ENCODE measurements at places on chromosomes 1 and 21. TPM values are rescaled to one million over a fixed set of nuclear protein-coding genes. Genes with fewer than 3 reads are reported as not detected.

- H3K4me1 ChIP-seq, result no peaks in the 10 kb centered on the region
- H3K36me3 ChIP-seq, result no peaks in the 10 kb centered on the region
- H3K27ac ChIP-seq, result no peak overlapping the region
These were observed 44.4 kb downstream of the ATP5PO start for GRCh38 chr21:33871171-33871570.

DNA sequence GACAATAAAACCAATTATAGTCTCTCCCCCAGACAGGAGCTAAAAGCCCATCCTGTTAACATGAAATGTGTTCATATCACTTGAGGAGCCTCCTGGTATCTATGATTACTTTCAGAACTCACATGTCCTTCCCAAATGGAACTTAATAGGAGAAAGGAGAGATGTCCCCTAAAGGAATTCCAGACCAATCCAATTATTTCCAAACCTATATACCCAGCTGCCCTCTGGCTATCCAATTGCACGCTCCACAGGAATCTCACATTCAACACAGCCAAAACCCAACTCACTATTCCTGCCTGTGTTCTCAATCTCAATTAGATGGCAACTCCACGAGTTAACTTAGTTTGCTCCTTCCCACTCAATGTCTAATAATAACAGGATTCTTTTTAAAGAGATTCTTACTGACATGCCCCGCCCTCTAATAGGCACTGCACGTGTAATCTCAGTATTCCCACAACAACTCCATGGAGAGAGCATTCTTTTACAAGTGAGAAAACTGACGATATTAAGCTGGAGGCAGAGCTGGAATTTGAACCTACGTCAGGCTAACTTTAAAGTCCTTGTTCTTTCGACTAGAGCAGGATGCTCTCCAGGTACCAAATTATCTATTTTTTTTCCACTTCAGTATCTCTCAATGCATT lies 59.1 kb upstream of the SEC16B start:
- H3K27ac ChIP-seq, result no peak overlapping the region
- H3K27me3 ChIP-seq, result no peaks in the 10 kb centered on the region
- no peak for DNase-seq

The CXADR gene
- total RNA-seq, result 29.0 TPM

- peak overlapping the region; percentile 51 for H3K27ac ChIP-seq
- peaks cover 21% of the 10 kb centered on the region for H3K4me1 ChIP-seq
- no peaks in the 10 kb centered on the region for H3K27me3 ChIP-seq
- no peak overlapping the region for H3K4me3 ChIP-seq
- no peaks in the 10 kb centered on the region for H3K36me3 ChIP-seq
These were observed 18.6 kb upstream of the HSPG2 start for GRCh38 chr1:21955501-21956281.

DNA sequence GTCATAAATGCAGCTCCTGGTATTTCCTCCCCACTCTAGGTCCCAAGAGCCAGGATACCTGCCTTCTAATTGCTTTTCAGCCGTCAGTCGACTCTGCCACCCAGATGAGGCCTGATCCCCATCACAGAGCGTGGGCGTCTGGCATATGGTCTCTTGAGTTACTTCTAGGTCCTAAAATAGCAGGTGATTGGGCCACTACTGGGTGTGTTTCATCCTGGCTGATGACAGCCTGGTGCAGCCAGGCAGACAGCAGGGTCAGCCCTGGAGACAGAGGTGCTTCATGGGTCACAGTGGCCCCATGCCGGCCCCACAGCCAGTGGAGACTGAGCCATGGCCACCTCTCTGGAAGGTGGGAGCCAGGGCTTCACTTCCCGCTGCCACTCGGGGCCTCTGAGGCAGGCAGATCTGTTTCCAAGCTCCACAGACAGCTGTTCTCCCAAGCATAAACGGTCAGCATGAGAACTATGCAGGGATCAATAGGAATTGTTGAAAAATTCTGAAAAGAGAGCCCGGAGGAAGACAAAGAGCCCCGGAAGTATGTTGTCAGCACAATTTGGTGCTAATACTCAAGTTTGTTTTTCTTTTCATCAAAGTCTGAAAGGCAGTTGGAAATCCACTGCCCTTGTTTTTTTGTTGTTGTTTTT lies 83.0 kb downstream of the MAN1C1 start:
- H3K27me3 ChIP-seq, result no peaks in the 10 kb centered on the region
- no peak for DNase-seq
- peaks cover 52% of the 10 kb centered on the region for H3K4me1 ChIP-seq

DNA sequence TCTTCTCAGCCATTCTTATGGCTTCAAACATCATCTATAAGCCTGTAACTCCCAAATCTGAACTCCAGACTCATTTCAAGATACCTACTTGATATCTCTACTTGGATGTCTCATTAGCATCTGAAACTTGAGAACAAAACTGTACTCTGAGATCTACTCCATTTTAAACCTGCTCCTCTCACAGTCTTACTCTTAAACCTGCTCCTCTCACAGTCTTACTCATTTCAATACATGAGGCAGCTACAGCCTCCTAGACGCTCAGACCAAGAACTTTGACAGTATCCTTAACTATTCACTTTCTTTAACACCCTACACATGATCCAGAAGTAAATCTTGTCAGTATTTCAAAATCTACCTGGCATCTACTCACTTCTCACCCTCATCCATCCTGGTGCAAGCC lies 54.3 kb downstream of the NBPF6 start:
- peaks cover 6% of the 10 kb centered on the region for H3K4me1 ChIP-seq
- H3K27ac ChIP-seq, result no peak overlapping the region
- DNase-seq, result no peak
- no peaks in the 10 kb centered on the region for H3K27me3 ChIP-seq
- H3K36me3 ChIP-seq, result no peaks in the 10 kb centered on the region

- no peak overlapping the region for H3K27ac ChIP-seq
- H3K4me1 ChIP-seq, result no peaks in the 10 kb centered on the region
- no peak overlapping the region for H3K4me3 ChIP-seq
- H3K36me3 ChIP-seq, result no peaks in the 10 kb centered on the region
- H3K27me3 ChIP-seq, result no peaks in the 10 kb centered on the region
These were observed 70.3 kb upstream of the KCNK1 start for GRCh38 chr1:233543338-233544255.

Measured in upper lobe of right lung (tissue), 1 donor.